ENCODE measurements at places on chromosomes 5 and 9. TPM values are rescaled to one million over a fixed set of nuclear protein-coding genes. Genes with fewer than 3 reads are reported as not detected.

DNA sequence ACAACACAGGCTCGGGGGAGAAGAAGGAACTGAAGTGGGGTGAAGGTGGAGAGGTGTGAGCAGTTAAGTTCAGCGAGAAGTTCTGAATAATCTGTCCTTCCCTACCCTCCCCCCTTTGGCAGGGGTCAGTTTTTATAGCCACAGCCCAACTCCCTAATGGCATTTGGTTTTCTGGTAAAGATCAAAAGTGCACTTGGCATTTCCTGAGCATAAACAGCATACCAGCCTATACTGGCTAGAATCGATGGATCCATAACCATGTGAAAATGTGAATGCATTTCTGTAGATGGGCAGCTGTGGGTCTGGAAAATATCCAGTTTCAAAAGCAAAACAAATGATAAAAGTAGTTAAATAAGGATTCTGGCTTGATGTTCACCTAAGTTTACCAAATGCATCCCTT lies 410.9 kb downstream of the PLK2 start:
- no peak overlapping the region for H3K27ac ChIP-seq
- no peak for DNase-seq
- no peaks in the 10 kb centered on the region for H3K27me3 ChIP-seq
- no peaks in the 10 kb centered on the region for H3K4me1 ChIP-seq
- H3K4me3 ChIP-seq: no peak overlapping the region
- no peaks in the 10 kb centered on the region for H3K36me3 ChIP-seq

- DNase-seq: no peak
- peaks cover 11% of the 10 kb centered on the region for H3K4me1 ChIP-seq
- H3K4me3 ChIP-seq: no peak overlapping the region
- no peaks in the 10 kb centered on the region for H3K36me3 ChIP-seq
- no peaks in the 10 kb centered on the region for H3K27me3 ChIP-seq
These were observed 29.9 kb upstream of the TGFBI start for GRCh38 chr5:135998889-135999288.

- H3K4me3 ChIP-seq: no peak overlapping the region
- DNase-seq: no peak
- H3K4me1 ChIP-seq: no peaks in the 10 kb centered on the region
- no peaks in the 10 kb centered on the region for H3K36me3 ChIP-seq
- H3K27me3 ChIP-seq: no peaks in the 10 kb centered on the region
- H3K27ac ChIP-seq: no peak overlapping the region
These were observed 19.4 kb downstream of the GOLM1 start for GRCh38 chr9:86079865-86080469.

Gene MTREX
- 56.7 TPM for total RNA-seq

GRCh38 chr9:137502008-137502911 lies 43.1 kb upstream of the NSMF start:
- no peak for DNase-seq
- H3K36me3 ChIP-seq: peaks cover 12% of the 10 kb centered on the region
- H3K4me3 ChIP-seq: no peak overlapping the region

DNA sequence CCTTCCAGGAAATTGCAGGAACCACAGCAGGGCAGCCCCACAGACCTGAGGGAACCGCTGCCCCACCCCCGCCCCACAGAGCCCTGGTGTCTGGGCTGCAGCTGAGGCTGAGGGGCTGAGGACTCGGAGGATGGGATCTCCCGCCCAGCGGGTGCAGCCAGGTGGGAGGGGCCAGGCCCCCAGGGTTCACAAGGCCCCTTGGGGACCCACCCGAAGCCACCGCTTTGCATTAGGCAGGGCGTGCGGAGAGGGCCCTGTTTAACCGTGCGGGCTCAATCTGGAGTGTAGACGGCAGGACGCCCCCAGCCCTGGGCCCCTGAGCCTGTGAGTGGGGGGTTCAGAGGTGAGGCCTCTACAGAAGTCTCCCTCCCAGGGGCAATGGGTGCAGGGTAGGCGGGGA lies 10.8 kb downstream of the NOTCH1 start:
- H3K4me3 ChIP-seq: no peak overlapping the region
- DNase-seq: no peak
- H3K27ac ChIP-seq: no peak overlapping the region
- H3K4me1 ChIP-seq: peaks cover 87% of the 10 kb centered on the region

- no peak overlapping the region for H3K27ac ChIP-seq
- no peak for DNase-seq
- H3K4me1 ChIP-seq: no peaks in the 10 kb centered on the region
- no peaks in the 10 kb centered on the region for H3K36me3 ChIP-seq
These were observed 53.1 kb upstream of the GRIN3A start for GRCh38 chr9:101791533-101791932.

All from right atrium auricular region (tissue), 2 donors.